ENCODE measurements at places on chromosomes 5 and 9.

- no peak for DNase-seq
Measured at GRCh38 chr5:14855366-14855765, 16.2 kb downstream of the ANKH start.

- no peak for DNase-seq
Measured at GRCh38 chr9:89153232-89154017, 25.2 kb downstream of the SHC3 start.

DNA sequence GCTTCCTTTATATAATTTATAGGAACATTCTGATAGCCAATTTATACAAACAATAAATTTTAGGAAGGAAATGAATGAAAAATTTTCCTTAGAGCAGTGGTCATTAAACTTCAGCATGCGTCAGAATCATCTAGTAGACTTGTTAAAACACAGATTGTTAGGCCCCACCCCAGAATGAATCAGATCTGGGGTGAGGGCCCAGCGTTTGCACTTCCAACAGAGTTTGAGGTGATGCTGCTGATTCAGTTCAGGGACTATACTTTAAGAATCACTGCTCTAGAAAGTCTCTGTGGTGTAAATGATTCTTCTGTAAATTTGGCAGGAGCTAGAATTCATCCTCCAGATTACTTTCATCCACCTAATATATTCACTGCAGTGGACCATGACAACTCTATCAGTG is 80.4 kb downstream of the SLC12A2 start:
- DNase-seq: no peak

GRCh38 chr5:171659896-171660295 is 125.7 kb upstream of the SMIM23 start:
- DNase-seq: no peak

GRCh38 chr5:73442231-73442811 is 6.3 kb downstream of the FOXD1 start:
- DNase-seq: no peak
